ENCODE measurements at places on chromosomes 6 and 20. TPM values are rescaled to one million over a fixed set of nuclear protein-coding genes. Genes with fewer than 3 reads are reported as not detected.

Gene C20orf144
- 0.36 TPM for total RNA-seq

Gene TIAM2
- total RNA-seq = 5.6 TPM

DNA sequence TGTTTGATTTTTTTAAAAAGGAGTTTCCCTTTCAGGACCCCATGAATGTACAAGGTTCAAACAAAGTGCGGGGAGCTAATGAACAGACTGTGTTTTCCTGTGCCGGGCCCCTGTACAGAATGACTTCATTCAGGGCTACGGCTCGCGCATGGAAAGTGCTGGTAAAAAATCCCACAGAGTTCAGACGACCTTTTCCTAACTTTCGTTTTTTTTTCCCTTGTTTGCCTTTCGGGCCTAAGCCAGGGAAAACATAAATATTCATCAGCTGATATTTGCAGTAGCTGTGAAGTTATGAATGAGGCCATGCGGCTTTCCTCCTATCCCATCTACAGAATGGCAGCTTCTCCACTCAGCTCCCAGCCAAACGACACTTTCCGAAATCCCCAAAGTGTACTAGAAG lies 74.0 kb downstream of the HAO1 start:
- DNase-seq = no peak

GRCh38 chr6:168035661-168036545 lies 38.4 kb downstream of the KIF25 start:
- no peak for DNase-seq

DNA sequence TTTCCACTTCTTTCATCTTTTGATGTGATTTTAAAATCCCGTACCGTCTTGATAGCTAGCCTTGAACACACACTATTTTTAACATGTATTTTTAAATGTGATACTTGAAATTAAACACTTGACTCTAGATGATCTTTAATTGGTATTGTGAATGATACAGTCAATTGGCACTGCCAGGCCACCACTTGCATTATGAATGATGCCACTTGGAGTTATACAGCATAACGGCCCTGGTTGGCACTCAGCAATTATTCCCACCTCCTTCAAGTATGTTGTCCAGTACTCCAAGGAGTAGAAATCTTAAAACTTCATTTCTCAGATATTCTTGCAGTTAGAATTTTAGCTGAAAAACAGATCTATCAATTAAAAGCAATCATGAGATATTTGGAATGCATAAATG lies 62.9 kb downstream of the TENT5A start:
- DNase-seq = no peak

GRCh38 chr20:47949230-47949629 lies 163.9 kb upstream of the SULF2 start:
- no peak for DNase-seq

Data from activated CD8-positive, alpha-beta T cell treated with anti-CD3 and anti-CD28 coated beads for 36 hours (primary cell).